ENCODE measurements at places on chromosomes 7 and 10. TPM values are rescaled to one million over a fixed set of nuclear protein-coding genes. Genes with fewer than 3 reads are reported as not detected.

DLD gene
- 56.8 TPM for total RNA-seq

IDI2 gene
- total RNA-seq, result not detected

CLCN1 gene
- not detected for total RNA-seq

GRCh38 chr7:152588350-152588749 is 87.6 kb downstream of the XRCC2 start:
- no peaks in the 10 kb centered on the region for H3K36me3 ChIP-seq
- DNase-seq, result no peak
- H3K27ac ChIP-seq, result no peak overlapping the region
- no peaks in the 10 kb centered on the region for H3K4me1 ChIP-seq
- H3K4me3 ChIP-seq, result no peak overlapping the region

DNA sequence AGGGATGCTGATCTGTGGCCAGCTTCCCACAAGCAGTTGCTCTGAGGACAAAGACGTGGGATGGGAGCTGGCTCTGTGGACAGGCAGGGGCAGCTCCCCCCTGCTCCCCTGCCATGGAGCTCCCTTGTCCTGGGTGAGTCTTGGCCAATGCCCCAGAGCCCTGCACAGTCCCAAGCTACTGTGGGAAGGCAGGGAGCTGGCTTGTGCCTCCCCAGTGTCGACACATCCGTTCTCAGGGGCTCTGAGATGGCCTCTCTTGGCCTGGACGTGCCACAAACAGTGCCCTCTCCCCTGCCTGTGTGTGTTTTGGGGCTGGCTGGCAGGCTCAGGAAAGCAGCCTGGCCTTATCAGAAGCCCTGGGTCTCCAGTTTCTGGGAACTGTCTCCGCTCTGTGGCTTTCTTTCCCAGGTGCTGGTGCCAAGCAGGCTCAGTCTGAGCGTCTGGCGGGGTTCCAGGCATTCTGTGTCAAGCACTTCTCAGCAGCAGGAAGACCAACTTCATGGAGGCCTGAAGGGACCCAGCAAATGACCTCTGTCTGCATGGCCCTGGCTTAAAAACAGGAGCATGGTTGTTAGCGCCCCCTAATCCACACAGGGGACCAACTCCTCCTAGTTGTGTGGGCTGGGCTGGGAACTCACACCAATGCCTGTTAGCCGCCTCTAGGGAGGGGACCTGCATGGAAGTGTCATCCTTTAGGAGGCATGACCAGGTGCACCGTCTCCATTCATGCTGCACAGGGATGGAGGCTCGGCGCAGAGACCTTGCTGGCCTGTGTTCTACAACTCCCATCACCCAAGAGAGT is 375.2 kb downstream of the RPS24 start:
- H3K36me3 ChIP-seq, result no peaks in the 10 kb centered on the region
- no peak for DNase-seq
- H3K4me3 ChIP-seq, result no peak overlapping the region
- H3K27ac ChIP-seq, result no peak overlapping the region

DNA sequence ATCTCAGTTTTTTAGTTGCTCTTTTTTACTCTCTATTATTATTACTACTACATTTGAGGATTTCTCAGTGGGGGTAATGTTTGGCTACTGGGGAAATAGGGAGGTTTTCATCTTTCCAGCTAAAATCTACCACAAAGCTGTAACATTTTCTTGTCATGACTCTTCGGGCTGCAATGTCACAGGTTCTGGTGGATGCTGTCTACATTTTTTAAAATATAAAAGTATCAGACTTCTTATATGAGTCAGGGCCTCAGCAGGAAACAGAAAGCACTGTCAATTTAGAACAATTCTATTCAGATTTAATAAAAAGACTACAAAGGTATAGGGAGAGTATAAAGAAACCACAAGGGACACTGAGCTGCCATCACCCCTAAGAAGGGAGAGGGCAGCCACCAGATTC is 61.6 kb downstream of the DNAJC12 start:
- DNase-seq, result no peak
- no peak overlapping the region for H3K4me3 ChIP-seq
- no peaks in the 10 kb centered on the region for H3K36me3 ChIP-seq
- H3K27me3 ChIP-seq, result peaks cover 14% of the 10 kb centered on the region
- no peak overlapping the region for H3K27ac ChIP-seq

- H3K4me1 ChIP-seq, result peaks cover 14% of the 10 kb centered on the region
- H3K4me3 ChIP-seq, result no peak overlapping the region
- H3K27me3 ChIP-seq, result no peaks in the 10 kb centered on the region
- H3K36me3 ChIP-seq, result no peaks in the 10 kb centered on the region
Observed at GRCh38 chr10:91032611-91033206, 111.8 kb upstream of the ANKRD1 start.

- H3K27me3 ChIP-seq, result no peaks in the 10 kb centered on the region
- no peak overlapping the region for H3K4me3 ChIP-seq
- peak; percentile 77 for DNase-seq
- no peaks in the 10 kb centered on the region for H3K4me1 ChIP-seq
- no peaks in the 10 kb centered on the region for H3K36me3 ChIP-seq
- no peak overlapping the region for H3K27ac ChIP-seq
Observed at GRCh38 chr10:131726076-131726880, 174.5 kb upstream of the PPP2R2D start.

DNA sequence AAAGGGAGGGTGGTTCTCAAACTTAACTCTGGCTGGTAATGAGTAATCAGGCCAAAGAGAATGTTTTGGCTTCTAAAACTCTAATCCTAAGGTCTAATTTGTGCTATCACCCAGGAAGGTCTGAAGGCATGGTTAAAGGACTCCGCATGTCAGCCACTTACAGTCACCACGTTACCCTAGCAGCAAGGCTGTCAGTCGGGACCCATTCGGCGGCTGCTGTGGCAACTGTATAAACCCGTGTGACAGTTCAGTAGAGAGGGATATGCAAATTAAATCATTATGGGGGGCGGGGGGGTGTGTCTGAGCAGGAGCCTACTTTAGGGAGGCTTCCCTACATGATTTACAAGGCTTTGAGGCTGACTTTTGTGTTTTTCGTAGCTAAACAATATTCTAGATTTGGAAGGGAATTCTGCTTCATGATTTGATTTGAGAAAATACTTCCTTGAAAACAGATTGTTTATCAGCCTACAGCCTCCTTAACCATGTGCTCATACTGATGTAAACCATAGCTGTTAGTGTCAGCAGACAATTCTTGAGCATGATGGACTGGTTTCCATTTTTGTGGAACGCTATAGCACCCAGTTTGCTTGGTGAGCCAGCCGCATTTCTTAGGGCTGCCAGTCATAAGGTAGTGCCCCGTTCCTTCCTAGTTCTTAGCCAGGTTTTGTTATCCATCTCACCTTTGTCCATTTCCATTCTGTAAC is 284.4 kb downstream of the USP6NL start:
- DNase-seq, result no peak
- no peak overlapping the region for H3K27ac ChIP-seq
- H3K27me3 ChIP-seq, result no peaks in the 10 kb centered on the region
- peaks cover 5% of the 10 kb centered on the region for H3K36me3 ChIP-seq
- H3K4me3 ChIP-seq, result no peak overlapping the region
- peaks cover 9% of the 10 kb centered on the region for H3K4me1 ChIP-seq

DNA sequence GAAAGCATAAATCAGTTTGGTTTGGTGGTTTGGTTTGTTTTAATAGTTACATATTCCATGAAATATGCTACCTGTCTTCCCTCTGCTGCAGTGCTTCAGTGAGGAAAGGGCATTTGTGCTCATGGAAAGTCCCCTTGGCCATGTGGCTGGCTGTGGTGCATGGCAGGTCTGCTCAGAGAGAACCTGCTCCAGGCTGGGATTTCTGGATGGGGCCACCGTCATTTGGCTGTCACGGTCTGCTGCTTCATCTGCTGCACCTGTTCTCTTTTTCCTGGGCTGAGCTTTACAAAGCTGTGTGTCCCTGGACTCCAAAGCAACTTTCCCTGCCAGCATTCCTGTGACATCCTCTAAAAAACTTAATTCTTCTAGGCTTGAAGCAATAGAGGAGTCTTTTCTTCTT is 8.9 kb downstream of the CDK14 start:
- H3K36me3 ChIP-seq, result peaks cover 27% of the 10 kb centered on the region
- no peaks in the 10 kb centered on the region for H3K27me3 ChIP-seq
- H3K4me1 ChIP-seq, result peaks cover 46% of the 10 kb centered on the region
- H3K27ac ChIP-seq, result no peak overlapping the region
- no peak for DNase-seq
- H3K4me3 ChIP-seq, result no peak overlapping the region

DNA sequence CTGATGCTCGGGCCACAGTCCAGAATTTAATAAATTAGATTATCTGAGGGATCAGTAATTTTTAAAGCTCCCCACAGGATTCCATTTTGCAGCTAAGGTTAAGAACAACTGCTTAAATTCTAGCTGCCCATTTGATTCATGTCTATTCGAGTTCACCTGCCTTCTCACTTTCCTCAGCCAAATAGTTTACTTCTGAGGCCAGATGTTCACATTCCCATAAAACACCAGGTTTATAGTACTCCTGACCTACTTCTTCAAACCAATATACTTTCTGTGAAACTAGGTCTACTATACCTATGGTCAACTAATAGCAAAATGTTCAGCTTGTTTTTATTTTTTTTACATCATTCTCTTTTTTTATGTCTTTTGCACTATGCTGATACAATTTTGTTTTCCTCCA is 86.3 kb downstream of the GPR158 start:
- DNase-seq, result no peak
- no peaks in the 10 kb centered on the region for H3K4me1 ChIP-seq
- H3K27ac ChIP-seq, result no peak overlapping the region
- no peaks in the 10 kb centered on the region for H3K36me3 ChIP-seq
- no peak overlapping the region for H3K4me3 ChIP-seq

DNA sequence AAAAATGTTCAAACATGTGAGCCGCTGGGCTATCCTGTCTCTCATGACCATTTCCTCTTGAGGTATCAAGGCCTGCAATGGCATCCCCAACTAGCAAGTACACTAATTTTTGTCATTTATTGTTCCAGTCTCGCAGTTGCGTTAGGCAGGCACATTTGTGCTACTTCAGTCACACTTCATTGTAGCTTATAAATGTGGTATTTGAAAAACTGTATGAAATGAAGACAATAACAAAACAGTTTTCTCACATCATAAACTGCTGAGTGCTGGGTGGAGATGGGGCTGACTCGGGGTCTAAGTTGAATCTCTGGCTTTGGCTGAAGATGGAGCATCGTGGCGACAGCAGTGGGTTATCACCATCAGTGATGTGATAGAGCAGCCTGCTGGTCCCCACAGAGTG is 92.7 kb downstream of the FAM13C start:
- H3K27me3 ChIP-seq, result peaks cover 8% of the 10 kb centered on the region
- H3K36me3 ChIP-seq, result no peaks in the 10 kb centered on the region
- H3K27ac ChIP-seq, result no peak overlapping the region
- H3K4me3 ChIP-seq, result no peak overlapping the region
- no peak for DNase-seq
- H3K4me1 ChIP-seq, result no peaks in the 10 kb centered on the region

- H3K4me1 ChIP-seq, result peaks cover 19% of the 10 kb centered on the region
- H3K27ac ChIP-seq, result no peak overlapping the region
- H3K27me3 ChIP-seq, result peaks cover 6% of the 10 kb centered on the region
- peaks cover 3% of the 10 kb centered on the region for H3K36me3 ChIP-seq
Observed at GRCh38 chr10:38007551-38007950, 2.9 kb upstream of the ZNF33A start.

DNA sequence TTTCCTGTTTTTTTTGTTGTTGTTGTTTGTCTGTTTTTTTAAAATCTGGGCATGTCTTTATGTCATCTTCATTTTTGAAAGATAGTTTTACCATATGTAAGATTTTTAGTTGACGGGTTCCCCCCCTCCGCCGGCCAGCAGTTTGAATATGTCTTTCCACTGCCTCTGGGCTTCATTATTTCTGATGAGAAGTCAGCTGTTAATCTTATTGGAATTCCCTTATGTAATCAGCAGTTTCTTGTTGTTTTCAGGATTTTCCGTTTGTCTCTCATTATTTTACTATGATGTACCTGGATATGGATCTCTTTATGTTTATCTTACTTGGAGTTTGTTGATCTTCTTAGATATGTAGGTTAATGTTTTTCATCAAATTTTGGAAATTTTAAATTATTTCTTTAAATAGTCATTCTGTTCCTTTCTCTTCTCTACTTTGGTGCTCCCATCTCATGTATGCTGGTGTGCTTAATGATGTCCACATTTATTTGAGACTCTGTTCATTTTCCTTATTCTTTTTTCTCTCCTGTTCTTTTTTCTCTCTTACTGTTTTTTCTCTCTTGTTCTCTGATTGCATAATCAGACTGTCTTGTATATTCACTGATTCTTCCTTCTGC is 9.7 kb downstream of the EXOC6 start:
- no peaks in the 10 kb centered on the region for H3K27me3 ChIP-seq
- peaks cover 23% of the 10 kb centered on the region for H3K36me3 ChIP-seq
- DNase-seq, result no peak
- H3K4me1 ChIP-seq, result no peaks in the 10 kb centered on the region
- H3K4me3 ChIP-seq, result no peak overlapping the region

DNA sequence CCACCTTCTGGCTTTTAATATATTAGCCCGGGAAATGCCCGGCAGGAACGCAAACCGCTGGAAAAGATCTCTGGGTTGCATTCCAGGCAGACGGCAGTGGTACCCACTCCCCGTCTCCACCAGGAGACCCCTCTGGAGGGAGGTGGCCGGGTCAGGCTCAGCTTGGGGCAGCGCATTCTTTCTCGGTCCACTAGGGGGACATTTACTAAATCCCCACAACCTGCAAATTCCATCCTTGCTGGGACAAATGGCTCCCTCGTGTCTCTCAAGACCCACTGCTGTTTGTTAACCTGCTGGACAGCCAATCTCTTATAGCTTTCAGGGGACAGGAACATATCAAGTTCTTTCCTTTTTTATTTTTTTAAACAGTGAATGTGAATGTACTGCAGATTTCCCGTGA is 45.8 kb upstream of the CARD11 start:
- peaks cover 2% of the 10 kb centered on the region for H3K27me3 ChIP-seq
- peaks cover 27% of the 10 kb centered on the region for H3K4me1 ChIP-seq
- H3K36me3 ChIP-seq, result no peaks in the 10 kb centered on the region
- no peak for DNase-seq

- H3K4me1 ChIP-seq, result no peaks in the 10 kb centered on the region
- no peaks in the 10 kb centered on the region for H3K36me3 ChIP-seq
- no peak overlapping the region for H3K4me3 ChIP-seq
- DNase-seq, result no peak
- no peak overlapping the region for H3K27ac ChIP-seq
Observed at GRCh38 chr7:106862317-106863089, 2.6 kb upstream of the PIK3CG start.

All from osteocyte (in vitro differentiated cells).